ENCODE measurements at places on chromosomes 2 and 18.

DNA sequence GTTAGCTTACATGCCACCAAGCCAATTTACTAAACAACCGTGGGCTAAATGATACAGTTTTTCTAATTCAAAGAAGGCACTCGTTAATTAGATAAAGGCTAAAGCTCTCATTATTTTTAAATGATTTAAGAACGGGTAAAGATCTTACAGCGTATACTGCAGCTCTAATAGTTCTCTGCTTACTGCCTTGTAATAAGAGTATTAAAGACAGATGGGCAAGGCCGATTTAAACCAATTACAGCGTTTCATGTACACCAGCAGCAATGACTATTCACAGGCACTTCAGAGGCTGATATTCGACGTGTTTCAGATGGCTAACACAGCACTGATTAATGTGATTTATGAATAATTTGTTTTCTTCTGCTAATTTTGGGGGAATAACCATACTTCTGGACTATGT is 259.3 kb downstream of the ZNF407 start:
- DNase-seq = no peak

DNA sequence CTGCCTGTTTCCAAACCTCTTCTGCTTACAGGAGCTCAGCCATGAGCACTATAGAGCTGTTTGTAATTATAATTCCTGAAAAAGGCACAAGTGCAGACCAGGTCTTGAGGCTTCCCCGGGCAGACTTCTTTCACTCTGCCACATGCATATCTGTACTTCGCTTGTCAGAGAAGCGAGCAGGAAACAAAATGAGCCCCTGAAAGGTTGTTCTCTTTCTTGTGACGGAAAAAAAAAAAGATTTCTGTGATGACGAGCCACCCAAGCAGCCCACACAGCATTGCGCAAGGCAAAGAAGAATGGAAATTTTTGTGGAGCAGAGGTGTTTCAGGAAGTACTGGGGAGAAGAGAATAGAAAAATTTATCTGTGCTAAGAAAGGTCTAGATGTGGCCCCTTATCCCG is 54.0 kb upstream of the LINC00305 start:
- DNase-seq = no peak

DNA sequence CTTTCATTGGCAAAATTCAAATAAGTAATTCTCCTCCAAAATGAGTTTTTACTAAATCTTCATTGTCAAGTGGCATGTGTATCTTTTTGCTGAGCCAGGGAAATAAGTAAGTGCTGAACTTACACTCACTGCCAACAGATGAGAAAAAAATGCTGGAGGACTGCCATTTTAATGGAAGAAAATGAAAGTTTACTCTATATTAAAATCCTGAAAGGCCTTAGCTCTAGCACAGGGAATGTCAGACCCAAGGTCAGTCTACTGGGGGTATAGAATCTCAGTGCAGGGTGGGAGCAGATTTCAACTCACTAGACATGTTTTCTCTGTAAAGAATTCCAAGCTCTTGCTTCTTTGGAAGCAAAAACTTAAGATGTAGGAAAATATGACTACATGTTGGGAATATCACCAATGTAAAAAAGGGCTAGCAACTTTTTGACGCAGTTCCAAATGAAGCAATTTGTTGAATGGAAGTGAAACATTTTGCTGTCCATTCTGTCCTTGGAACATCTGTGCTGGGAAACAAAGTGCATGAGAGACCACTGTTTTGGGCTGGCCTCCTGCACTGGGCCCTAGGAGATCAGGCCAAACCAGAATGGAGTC is 127.0 kb downstream of the ST6GAL2 start:
- no peak for DNase-seq

DNA sequence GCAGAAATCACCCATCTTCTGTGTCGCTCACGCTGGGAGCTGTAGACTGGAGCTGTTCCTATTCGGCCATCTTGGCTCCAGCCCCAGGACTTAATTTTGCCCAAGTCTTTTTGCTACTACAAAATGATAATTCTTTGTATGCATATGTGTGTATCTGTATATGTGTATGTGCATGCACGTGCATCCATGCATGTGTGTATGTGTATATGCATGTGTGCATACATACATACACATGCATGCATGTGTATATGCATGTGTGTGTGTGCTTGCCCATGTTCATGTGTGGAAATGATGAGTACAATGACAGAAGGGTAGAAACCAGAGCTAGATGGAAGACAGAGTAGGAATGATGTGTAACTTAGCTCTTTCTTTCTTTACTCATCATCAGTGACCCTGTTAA is 497.9 kb upstream of the SPRED2 start:
- no peak for DNase-seq

- DNase-seq = no peak
Observed at GRCh38 chr2:109131777-109132176, 2.8 kb downstream of the SH3RF3 start.

- DNase-seq = no peak
Observed at GRCh38 chr2:68319398-68320117, at the start of gene CNRIP1. TSS of gene CNRIP1 (minus strand) at chr2:68319949. CDS start at chr2:68319400, 549 bp downstream.

DNA sequence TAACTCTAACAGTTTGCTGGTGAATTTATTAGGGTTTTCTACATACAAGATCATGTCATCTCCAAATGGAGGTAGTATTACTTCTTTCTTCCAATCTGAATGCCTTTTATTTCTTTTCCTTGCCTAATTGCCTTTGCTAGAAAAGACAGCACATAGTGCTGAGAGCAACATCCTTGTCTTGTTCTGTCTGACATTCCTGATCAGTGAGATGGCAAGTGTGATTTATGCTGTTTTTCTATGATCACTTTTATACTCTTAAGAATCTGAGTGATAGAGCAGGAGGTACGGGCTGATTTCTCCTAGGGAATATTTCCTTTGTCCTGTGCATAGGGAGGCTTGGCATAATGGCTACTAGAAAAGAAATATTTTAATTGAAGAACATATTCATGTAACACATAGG is 17.3 kb downstream of the LYPD6B start:
- DNase-seq = no peak
